ENCODE measurements at places on chromosomes 2 and 18.

- DNase-seq, result no peak
Measured at GRCh38 chr2:164903204-164903603, 52.1 kb downstream of the SLC38A11 start.

- DNase-seq, result no peak
Measured at GRCh38 chr18:23943903-23944624, 70.5 kb upstream of the TTC39C start.

DNA sequence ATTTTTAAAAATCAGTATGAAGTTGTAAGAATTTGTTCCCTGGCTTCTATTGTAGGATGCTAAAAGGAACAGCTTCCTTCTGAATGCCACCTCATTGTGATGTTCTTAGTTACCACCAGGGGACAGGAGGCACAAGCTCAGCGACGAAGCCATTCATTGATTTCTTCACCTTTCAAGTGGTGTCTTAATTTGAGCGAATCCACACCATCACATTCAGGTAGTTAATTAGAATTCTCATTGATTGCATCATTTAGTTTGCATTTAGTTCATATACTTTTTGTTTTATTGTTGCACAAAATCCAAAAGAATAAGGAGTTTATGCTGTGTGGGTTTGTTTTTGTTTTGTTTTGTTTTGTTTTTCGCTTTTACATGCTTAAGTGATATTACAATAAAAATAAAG lies 23.1 kb downstream of the CYP27C1 start:
- DNase-seq, result no peak

- DNase-seq, result no peak
Measured at GRCh38 chr2:29295845-29296244, 180.6 kb downstream of the CLIP4 start.

GRCh38 chr2:215826838-215827441 lies 186.4 kb downstream of the MREG start:
- DNase-seq, result no peak

GRCh38 chr18:79315596-79315995 lies 80.1 kb upstream of the NFATC1 start:
- no peak for DNase-seq

GRCh38 chr2:241894681-241895426 lies 25.3 kb downstream of the RTP5 start:
- DNase-seq, result no peak

DNA sequence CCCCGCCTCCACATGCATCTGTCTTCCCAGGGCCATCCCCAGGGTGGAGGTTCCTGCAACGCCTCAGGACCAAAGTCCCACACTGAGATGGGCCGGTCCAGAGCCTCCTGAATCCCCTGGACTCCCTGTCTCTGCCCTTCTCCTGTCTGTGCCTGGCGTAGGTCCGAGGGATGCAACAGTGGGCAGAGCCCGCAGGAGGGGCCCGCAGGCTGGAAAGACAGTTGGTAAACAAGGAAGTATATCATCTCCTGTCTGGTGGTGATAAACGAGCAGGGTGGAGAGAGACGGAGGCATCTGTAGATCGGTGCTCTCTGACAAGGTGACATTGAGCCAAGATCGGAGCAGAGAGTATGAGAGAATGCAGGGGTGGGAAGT lies 72.6 kb upstream of the RAB6C start:
- DNase-seq, result no peak

DNA sequence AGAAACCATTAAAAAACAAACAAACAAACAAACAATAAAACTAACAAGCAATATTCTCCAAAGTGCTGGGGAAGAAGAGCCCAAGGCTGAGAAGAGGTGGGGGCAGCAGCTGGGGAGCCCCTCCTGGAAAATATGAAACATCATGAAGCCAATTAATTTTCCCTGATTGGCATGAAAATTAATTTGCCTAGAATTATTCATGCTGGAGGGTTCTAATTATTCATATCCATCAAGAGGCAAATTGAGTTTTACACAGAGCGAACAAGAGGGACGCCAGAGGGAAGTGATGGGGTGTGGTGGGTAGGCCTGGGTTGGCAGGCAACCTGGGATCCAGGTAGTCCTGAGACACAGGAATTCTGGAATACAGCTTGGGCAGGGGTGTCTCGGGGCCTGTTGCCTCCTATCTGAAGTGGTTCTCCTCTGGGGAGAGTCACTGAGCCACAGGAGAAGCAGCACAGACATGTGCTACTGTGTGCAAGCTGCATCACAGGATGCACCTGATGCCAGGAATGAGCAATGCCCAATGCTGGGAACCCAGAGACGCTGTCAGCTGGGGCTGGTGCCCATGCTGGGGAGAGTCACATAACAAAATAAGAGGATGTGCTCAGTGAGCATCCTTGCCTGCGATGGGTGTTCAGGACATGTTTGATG lies 100.5 kb downstream of the TEX51 start:
- DNase-seq, result no peak

DNA sequence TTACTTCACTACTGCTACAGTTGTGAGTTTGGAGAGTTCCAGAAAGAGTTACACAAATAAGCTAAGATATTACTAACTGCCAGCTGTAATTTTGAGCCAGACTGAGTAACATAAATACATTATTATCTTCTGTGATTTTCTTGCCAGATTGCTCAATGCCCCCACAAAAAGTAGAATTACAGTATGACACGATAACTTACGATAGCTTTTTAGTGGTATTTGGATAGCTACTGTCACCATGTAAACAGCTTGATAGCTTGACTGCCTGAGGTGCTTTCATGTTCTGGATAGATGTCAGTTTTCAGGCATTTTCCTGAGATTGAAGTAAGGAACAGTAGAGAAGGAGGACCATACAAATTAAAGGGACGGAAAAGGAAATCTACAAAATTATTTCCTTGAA lies 533.3 kb downstream of the SOCS6 start:
- no peak for DNase-seq

- DNase-seq, result no peak
Measured at GRCh38 chr2:143600116-143600515, 470.9 kb downstream of the ARHGAP15 start.

DNA sequence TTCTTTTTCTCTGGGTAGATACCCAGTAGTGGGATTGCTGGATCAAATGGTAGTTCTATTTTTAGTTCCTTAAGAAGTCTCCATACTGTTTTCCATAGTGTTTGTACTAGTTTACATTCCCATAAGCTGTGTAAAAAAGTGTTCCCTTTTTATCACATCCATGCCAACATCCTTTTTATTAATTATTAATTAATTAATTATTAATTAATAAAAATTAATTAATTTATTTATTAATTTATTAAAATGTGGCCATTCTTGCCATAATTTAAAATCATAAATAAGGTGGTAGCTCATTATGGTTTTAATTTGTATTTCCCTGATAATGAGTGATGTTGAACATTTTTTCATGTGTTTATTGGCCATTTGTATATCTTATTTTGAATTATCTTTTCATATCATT lies 234.3 kb upstream of the FBXO11 start:
- no peak for DNase-seq

GRCh38 chr18:3115447-3116030 lies 102.6 kb upstream of the LPIN2 start:
- DNase-seq, result no peak

DNA sequence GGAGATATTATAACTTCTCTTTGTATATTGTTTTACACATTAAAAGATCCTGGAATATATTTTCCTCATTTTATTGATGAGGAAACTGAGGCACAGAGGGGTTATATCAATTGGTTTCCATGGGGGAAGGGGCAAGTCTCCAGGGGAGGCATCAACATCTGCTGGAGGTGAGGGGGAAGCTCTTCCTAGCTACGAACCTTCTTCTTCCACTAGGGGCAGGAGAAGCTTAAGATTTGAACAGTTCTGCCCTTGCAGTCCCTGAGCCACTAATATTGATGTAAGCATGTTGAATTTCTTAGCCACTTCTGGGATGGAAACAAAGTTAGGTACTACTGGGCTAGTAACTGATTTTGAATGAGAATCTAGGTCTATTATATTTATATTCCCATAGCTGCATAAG lies 140.1 kb upstream of the AQP4 start:
- DNase-seq, result no peak

GRCh38 chr2:157876786-157877138 lies 632 bp upstream of the ACVR1 start:
- DNase-seq, result no peak

- no peak for DNase-seq
Measured at GRCh38 chr2:240972201-240972600, 26.2 kb upstream of the SNED1 start.

DNA sequence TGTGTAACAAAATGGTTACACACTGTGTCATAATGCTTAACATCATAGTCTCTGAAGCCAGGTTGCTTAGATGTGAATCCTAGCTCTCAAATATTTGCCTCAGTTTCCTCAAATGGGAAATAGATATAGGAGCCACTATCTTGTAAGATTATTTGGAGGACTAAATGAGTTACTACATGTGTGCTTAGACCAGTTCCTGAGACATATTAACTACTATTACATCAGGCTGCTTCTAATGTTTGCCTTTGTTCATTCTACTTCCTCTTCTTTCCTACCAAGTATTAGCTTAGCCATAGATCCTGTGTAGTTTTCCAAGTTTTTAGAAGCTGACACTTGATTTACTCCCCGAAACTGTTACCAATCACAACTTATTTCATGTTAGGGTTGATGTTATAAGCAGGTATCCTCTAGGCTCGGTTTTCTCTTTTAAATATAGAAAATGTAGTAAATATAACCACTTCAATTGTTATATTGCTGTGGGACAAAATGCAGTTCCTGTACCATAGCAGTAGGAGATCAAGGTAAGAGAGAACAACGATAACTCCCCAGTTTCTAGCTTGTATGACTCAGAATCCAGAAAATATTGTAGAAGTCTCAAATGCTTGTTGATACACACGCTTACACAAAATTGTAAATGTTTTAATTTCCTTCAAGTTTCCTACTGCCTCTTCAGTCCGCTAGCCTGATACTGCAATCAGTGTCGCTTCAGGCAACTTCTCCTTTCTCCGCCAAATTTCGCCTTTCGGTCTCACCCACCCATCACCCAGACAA lies 751 bp upstream of the DNAJC10 start:
- no peak for DNase-seq

GRCh38 chr18:52499016-52499415 lies 159.0 kb downstream of the DCC start:
- no peak for DNase-seq

DNA sequence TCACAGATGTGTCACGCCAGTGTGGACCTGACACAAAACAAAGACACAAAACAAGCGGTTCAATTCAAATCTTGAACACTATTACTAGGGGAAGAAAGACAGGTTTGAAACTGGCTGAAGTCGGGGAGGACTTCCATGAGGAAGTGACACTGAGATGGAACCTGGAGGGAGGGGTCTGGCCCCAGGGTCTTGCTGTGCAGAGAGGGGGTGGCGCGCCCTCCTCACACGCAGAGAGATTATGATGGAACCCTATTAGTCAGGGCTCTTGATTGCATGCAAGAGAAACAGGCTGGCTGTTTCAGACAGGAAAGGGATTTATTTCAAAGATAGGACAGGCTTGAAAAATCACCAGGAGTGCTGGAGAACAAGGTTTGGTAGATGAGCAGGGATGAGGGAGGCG lies 363.6 kb upstream of the HS6ST1 start:
- no peak for DNase-seq

- DNase-seq, result no peak
Measured at GRCh38 chr2:101036562-101036961, 34.5 kb downstream of the RPL31 start.

GRCh38 chr18:70462078-70462439 lies 173.2 kb downstream of the SOCS6 start:
- DNase-seq, result no peak

GRCh38 chr18:25052511-25052921 lies 299.4 kb downstream of the ZNF521 start:
- DNase-seq, result no peak

- DNase-seq, result no peak
Measured at GRCh38 chr2:86138736-86139625, 32.9 kb downstream of the PTCD3 start.

GRCh38 chr2:237739101-237739500 lies 59.5 kb upstream of the RBM44 start:
- DNase-seq, result no peak

DNA sequence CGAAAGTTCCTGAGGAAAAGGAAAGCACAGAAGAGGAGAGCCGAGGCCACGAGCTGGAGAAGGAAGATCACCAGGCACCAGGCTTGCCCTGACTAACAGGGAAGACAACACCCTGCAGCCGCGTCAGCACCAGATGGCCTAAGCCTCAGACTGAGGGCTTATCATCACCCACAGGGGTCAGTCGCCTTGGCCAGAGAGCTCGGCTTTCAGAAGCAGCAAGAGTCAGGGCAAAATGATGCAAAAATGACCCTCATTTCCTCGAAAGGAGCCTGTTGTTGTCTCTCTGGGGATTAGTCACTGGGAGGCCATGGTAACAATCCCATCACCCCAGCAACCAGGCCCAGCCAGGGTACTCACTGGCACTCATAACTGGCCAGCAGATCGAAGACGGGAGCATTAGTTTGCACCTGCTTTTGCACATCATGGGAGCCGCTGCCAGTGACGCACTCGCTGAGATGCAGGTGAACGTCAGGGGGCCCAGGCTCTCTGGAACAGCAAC lies 42.7 kb upstream of the ZFP36L2 start:
- no peak for DNase-seq

DNA sequence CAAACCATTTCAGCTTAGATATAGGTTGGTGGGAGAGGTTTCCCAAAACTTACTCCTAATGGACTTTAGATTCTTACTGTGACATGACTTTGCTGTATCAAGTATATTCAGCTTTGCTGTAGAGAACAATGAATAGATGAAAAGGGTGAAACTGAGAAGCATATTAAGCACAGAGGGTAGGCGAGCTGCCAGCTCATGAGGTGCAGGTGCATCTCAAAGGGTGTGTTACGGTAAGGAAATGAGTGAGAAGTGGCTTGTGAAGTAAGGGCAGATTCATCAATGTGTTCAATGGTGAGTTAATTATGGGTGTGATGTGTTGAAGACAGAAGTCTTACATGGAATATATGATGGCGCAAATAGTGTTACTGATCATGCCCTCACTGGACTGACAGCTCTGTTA lies 49.3 kb downstream of the CD8B2 start:
- DNase-seq, result no peak

DNA sequence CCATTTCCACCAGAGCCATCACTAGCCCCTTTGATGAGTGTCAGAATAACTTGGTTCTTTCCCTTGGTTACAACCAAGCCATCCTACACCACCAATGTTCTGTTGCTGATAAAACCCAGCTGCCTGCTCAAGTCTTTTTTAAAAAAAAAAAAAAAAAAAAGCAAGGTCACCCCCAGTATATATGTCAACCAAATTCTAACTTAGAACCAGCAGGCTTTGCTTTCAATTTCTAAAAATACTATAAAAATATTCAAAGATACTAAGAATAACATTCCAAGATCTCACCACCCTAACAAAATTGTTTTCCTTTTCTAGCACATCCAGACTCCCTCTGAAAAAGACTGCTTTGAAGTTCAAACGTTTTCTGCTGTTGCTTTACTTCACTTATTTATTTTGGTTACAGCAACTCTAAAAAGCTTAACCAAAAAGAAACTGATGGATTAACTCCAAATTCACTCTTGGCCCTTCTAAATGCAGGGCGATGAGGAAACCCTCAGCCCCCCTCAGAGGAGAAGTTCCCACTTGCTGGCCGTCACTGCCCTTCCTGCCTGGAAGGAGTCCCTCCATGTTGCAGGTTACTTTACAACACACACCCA lies 10.9 kb downstream of the UXS1 start:
- DNase-seq, result no peak
